ENCODE measurements at places on chromosomes 1 and 21. TPM values are rescaled to one million over a fixed set of nuclear protein-coding genes. Genes with fewer than 3 reads are reported as not detected.
A peak's percentile ranks its signal among the peaks of the same experiment; 100 is the strongest.

FCGR2B gene
- 0.23 TPM for total RNA-seq

KRTAP12-2 gene
- not detected for total RNA-seq

CAMK2N1 gene
- total RNA-seq = 2.8 TPM

AZIN2 gene
- 16.5 TPM for total RNA-seq

HDGF gene
- 186 TPM for total RNA-seq

LENEP gene
- 1.1 TPM for total RNA-seq

TRIM45 gene
- 0.50 TPM for total RNA-seq

ELAPOR1 gene
- total RNA-seq = 5.3 TPM

PDE9A gene
- total RNA-seq = 9.5 TPM

GRCh38 chr1:50936321-50936720 is 23.7 kb downstream of the FAF1 start:
- no peak for DNase-seq

GRCh38 chr1:224106568-224107281 is 7.2 kb upstream of the FBXO28 start:
- DNase-seq = peak; percentile 34

GRCh38 chr1:163305441-163305840 is 16.3 kb upstream of the NUF2 start:
- no peak for DNase-seq

GRCh38 chr1:9434247-9435152 is 104.8 kb upstream of the SLC25A33 start:
- no peak for DNase-seq

DNA sequence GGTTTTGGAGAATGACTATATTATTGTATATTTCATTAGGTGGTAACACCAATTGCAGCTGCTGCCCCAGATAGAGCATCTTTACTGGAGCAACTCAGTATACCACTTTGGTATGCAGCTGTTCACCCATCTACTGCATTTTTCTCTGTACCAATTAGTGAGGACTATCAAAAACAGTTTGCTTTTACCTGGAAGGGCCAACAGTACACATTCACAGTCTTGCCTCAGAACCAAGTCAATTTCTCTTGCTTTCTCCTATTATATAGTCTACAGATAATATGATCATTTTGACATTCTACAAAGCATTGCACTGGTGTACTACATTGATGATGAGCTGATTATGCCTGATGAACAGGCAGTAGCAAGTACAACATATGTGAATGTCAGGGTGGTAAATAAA is 99.3 kb downstream of the PTPRU start:
- no peak for DNase-seq

- DNase-seq = no peak
Observed at GRCh38 chr1:192516776-192517297, 58.7 kb upstream of the RGS1 start.

DNA sequence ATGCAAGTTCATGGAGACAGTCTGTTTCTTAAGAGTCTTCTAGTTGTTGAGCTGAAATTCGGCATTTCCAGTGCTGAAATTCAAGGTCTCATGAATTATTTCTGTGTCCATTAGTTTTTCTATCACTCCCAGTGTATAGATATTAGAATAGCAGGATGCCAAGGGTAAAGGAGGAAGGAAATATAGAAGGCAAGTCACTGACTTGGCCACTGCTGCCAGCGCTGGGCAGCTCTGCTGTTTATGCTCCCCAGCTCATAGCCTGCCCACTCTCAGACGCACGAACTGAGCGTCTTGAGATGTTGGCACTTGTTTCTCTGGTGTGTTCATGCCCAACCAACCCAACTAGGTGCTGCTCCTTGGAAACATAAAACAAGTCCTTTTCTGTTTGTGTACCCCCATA is 110.1 kb downstream of the SLC45A1 start:
- DNase-seq = no peak

DNA sequence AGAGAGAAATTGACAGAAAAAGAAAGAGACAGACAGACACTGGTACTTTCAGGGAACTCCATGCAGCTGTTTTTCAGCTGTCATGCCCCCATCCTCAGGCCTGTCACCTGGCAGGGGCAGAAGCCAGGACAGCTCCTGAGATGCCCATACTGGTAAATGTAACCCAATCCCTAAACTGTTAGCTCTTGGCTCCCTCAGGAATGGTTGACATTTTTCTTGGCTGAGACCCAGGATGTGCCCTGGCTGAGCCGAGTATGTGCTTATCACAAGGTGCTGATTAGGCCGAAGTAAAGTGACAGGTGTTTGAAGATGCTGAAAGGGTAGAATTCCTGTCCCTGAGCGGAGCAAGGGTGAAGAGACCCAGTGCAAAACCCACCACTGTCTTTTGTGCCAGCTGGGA is 50.7 kb downstream of the PGM1 start:
- DNase-seq = no peak

DNA sequence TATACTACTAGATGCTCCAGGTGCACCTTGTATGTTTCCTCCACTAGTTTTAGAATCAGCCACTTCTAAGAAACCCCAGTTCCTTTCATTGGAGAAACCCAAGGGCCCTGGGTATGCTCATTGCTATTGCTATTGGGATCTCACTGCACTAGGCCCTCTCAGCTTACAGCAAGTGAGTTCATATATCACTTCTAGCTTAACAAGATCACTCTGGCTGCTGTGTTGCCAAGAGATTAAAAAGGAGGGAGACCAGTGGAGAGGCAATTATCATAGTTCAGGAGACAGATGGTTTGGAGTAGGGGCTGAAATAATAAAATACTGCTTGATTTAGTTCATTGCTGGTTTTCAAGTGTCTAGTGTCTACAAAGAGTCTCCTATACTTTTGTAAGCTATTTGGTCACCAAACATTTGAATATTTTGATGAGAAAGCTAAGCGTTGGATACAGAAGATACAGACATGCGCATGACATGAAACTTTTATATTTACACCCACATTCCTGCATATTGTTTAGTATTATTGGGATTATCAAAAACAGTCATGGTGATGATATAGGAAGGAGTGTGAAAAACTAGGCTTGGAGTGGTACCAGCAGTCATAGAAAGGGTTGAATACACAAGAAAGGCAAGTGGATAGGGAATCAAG is 671.9 kb downstream of the ADGRL2 start:
- no peak for DNase-seq

DNA sequence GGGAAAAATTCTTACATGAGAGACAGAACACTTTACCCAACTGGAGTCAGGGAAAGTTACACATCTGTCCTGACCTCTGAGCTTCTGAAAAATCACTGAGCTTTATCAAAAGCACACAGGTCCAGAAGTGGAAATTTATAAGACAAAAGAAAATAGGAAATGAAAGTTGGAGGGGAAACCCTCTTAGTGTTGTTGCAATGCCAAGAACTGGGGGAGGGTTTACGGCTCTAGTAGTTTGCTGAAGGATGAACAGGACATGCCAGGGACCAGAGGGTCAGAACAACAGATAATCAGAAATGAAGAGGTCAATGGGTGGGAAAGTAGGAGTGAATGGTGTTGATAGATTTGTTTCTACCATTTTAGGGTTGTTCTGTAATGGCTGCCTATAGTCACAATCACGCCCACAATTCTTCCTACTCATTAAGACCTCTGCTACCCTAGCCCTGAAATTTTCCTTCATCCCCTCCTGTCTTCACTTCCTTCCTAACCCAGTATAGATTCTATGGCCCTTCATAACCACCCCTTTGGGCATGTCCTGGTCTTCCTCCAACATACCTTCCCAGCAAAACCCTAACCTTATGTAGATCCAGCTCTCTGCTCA is 30.3 kb upstream of the FMOD start:
- no peak for DNase-seq

GRCh38 chr1:119380983-119381662 is 12.5 kb downstream of the HAO2 start:
- no peak for DNase-seq

DNA sequence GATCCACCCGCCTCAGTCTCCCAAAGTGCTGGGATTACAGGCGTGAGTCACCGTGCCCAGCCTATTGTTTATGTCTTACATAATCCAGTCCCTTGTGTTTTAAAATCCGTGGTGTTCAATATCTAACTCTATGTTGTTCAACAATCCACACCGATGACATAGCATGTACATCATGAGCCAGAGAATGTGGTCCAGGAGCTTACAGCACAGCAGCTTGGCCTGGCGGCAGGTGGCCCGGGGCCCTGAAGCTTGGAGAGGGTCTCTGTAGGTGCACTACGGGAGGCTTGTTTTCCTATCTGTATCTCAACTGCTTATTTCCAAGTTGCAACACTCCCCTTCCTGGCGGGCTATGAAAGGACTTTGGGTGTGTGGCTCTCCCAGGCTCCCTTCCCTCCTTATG is 138.4 kb downstream of the ADSS2 start:
- DNase-seq = no peak

DNA sequence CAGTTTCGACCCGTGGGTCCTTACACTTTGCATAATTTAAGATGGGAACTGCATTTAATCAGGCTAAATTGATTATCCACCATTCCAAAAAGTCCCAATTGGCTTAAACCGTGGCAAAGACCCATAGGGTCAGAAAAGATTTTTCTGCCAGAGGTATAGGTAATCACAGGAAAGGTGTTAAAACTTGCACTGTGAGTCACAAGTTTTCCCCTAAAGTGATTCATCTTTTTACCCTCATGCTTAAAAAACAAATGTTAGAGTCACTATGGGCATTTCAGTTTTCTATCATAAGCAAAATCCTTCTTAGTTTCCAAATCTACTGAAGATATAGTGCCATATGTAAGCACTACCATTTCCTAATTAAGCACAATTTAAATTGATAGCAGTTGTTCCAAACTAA is 1079.8 kb downstream of the ADGRL2 start:
- DNase-seq = no peak

DNA sequence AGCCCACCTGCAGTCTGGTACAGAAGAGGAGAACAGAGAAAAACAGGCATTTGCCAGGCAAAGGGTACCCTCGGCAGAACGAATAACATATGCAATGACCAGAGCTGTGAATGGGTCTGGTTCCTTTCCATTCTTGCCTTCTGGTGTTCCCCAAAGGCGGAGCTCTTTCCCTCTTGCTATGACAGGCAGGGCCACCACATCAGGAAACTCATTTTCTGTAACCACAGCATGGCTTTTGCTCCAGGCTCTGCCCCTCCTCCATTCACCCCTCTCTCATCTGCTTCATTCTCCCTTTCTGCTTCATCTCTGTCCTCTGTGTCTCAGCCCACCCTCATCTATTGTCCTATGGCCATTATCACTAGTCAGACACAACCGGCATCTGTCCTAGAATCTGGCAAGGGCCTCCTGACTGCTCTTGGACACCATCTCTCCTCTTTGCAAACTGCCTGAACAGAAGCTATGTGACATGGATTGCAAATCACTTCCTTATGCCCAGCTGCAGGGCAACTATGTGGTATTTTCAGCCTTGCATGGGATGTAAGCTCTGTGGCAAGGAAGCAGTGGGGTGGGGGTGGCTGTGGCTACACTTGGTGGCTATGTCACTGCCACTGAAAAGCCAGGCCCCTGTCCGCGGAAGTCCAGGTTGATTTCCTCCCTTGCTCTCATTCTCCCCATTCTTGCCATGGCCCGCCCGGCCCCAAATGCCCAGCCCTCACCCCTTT is 78.8 kb upstream of the ABCD3 start:
- no peak for DNase-seq

DNA sequence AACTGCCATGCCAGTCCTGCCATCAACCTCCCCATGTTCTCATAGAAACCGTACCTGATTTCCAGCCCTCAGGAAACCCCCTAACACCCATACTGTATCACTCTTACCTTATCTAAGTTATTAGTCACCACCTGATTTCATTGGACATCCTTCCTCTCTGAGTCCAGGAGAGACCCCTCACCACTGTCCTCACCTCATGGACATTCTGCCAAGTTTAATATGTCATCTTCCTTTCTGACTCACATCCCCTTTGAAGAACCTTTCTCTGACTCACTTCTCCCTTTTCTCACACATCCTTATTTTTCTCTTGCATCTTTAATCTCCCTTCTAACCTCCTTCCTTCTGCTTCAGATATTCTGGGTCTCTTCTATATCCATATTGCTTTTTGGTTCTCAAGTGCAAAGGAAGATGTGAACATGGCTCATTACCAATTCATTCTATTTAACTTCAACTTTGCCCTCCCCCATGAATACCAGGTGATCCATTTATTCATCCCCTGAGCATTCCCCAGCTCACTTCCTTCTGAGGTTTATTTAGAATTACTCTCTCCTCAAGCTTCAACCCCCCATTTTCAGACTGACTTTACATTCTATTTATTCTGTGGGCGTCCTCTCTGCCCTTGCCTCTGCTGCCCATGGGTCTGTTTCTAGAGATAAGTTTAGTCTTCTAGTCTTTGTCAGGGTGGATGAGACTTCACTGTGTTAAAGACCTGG is 206.8 kb upstream of the ESRRG start:
- DNase-seq = no peak

GRCh38 chr1:18056545-18056944 is 51.1 kb upstream of the IGSF21 start:
- DNase-seq = no peak

DNA sequence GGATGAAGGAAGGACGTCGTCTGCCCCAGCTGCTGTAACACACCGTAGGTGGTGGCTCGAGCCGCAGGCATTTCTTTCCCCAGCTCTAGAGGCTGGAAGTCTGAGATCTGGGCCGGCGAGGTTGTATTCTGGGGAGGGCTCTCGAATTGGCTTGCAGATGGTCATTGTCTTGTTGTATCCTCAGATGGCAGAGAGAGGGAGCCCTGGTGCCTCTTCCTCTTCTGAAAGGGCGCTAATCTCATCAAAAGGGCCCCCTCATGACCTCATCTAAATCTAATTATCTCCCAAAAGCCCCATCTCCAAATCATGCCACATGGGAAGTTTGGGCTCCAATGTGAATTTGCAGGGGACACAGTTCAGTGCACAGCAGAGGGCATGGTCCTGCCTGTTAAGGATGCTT is 109.0 kb downstream of the SIK1 start:
- DNase-seq = no peak

DNA sequence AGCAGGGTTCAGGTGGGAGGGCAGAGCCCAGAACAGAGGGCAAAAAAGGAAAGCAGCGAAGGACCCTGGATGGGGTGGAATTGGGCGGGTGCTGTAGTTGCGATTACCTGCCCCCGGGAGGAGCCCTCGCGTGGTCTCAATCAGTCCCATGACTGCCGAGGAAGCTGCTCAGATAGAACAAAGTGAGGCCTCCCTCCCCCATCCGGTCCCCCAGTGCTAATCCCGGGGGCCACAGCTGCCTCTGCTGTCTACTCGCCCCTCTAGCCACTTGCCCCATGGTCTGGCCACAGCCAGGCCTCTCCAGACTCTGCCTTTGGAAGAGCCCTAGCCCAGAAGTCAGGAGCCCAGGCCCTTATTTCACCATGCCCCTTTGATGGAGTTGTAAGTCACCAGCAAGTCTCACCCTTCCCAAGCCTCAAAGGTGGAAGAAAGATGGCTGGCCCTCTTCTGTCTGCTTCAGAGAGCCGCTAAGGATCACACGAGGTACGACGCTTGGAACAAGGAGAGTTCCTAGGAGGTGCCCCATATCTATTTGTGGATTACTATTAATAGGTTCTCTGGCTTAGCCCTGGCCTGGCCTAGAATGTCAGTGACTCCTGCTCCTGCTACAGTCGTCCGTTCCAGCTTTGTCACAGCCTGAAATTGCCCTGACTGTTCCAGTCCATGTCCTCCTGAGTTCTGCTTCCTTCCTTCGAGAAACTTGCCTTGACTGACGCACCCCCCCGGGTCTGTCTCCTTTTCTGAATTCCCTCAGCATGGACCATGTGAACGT is 16.4 kb downstream of the ECHDC2 start:
- DNase-seq = peak; percentile 63

GRCh38 chr1:108678706-108679105 is 13.4 kb upstream of the PRPF38B start:
- no peak for DNase-seq

GRCh38 chr1:201740670-201741111 is 88.3 kb upstream of the IPO9 start:
- DNase-seq = no peak

All from activated naive CD8-positive, alpha-beta T cell treated with anti-CD3 and anti-CD28 coated beads, Interleukin-2, amount 10 ng/mL, durations not matched to agents 7 days and 5 days (primary cell).